ENCODE measurements at places on chromosomes 6 and 20.

DNA sequence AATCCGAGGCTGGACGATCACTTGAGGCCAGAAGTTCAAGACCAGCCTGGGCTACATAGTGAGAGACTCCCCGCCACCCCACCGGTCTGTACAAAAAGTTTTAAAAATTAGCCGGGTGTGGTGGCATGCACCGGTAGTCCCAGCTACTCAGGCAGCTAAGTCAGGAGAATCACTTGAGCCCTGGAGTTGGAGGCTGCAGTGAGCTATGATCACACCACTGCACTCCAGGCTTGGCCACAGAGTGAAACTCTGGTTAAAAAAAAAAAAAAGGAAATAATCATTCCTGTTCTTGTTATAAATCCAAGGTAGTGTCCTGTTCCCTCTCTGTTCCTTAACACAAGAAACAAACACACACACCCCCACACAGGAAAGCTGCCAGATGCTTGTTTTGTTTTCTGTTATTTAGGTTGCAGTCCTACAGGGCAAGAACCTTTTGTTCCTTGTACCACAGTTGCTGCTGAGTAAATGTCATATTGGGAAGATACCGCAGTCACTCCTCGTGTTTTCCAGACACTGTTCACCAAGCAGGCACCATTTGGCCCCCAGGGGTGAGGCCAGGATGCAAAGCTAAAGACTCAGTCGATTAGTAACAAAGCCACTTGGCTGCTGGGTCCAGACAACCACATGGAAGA is 28.9 kb downstream of the ASIP start:
- no peak for DNase-seq

- DNase-seq = no peak
These were observed 15.2 kb downstream of the MAP1LC3A start for GRCh38 chr20:34573541-34574300.

- no peak for DNase-seq
These were observed 6.2 kb downstream of the TMEM242 start for GRCh38 chr6:157316871-157317814.

- no peak for DNase-seq
These were observed 41.2 kb upstream of the ASIP start for GRCh38 chr20:34200023-34200422.

- DNase-seq = no peak
These were observed 33.6 kb downstream of the SLC2A10 start for GRCh38 chr20:46743088-46743487.

- no peak for DNase-seq
These were observed 19.6 kb downstream of the POFUT1 start for GRCh38 chr20:32227306-32227705.
